Activated effector memory CD4-positive, alpha-beta T cell treated with anti-CD3 and anti-CD28 coated beads, Interleukin-2, amount 50 U/mL, for 16 hours (primary cell): ENCODE measurements at places on chromosomes 6 and 20.
A peak's percentile ranks its signal among the peaks of the same experiment; 100 is the strongest.

DNA sequence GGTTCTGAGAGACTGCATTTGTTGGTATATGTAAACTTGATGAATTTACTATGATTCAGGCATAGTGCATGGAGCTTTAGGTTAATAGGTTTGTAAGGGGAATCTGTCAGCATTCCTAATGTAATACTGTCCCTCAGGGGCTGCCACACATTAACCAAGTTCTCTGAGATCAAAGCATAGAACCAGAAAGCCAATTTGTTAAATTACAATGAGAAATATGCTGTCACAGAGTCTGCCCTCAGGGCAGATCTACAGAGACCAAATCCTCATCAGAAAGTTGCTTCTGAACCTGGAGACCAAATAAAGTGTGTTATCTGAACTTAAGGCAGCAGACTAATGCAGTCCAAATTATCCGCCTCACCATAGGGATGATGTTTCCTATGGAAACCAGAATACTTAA lies 250.8 kb upstream of the HTR1E start:
- DNase-seq: no peak

GRCh38 chr6:98835149-98836024 lies 1.0 kb downstream of the POU3F2 start:
- no peak for DNase-seq

GRCh38 chr20:63183422-63184146 lies 32.3 kb downstream of the YTHDF1 start:
- DNase-seq: peak; percentile 82

DNA sequence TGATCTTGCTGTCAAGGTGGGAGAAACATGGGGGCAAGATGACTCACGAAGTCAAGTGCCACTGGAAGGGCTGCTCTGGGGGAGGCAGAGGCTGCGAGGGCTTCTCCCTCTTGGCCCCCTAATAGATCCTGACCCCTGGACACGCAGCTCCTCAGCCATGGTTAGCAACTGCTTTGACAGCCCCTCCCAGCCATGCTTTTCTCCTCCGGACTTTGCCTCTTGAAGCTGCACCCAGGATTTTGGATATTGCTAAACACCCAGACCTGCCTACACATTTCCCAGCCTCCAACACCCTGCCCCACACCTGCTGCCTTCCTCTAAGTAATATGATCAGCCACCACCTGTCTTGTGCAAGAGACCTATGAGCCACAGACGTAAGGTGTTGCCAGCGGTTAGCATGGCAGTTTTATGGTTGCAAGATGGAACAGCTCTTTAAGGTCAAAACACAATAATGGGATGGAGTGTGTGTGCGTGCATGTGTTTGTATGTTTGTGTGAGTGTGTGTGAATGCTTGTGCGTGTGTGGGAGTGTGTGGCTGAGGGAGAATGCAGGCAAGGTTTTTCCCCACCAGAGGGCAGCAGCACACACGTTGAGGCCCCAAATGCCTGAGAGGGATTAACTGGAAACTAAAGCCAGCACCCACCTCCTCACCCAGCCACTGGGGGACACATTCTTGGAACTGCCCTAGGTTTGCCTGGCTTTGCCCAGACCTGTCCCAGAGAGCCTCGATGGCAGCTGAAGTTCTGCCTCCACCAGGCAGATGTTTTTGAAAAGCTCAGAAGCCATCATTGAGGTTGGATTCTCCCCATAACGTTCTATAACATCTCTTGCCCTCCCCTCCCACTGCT lies 2.5 kb downstream of the IP6K3 start:
- DNase-seq: peak; percentile 90

DNA sequence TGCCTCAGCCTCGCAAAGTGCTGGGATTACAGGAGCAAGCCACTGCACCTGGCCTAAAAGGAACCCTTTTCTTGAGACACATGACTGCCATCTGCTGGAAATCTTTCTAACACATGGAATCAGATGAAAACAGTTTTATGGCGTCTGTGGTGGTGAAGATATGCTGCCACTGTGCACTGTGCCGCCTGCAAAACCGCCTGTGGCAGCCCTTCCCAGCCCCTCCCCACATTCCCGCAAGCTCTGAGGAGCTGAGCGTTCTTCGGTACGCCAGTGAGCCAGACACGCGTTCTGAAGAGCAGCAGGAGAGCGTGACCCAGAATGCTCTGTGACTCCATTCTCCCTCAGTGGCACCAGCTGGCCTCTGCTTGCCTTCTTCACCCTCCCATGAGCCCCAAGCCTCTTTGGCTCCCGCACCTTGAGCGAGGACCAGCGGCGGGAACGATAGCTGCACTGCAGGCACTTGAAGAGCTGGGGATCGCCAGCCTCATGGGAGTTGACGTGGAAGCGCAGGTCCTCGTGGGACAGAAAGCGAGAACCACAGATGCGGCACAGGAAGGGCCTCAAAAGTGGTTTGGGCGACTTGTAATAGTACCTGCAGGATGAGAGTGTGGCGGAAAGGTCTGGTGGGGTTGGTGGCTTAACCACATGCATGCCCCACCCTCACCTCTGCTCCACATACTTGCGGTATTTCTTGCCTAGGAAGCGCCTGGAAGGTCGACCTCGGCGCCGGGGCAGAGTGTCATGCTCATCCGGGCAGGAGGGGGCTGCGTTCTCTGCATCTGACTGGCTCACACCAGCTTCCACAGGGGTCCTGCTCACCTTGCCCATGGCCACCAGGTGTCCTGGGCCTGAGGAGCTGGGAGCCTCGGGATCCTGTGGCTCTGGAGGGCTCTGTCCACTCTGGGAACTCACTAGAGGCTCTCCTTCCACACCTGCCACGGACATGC lies 8.7 kb downstream of the ZNF335 start:
- no peak for DNase-seq

- no peak for DNase-seq
Observed at GRCh38 chr6:170416303-170416702, 109.7 kb downstream of the FAM120B start.

DNA sequence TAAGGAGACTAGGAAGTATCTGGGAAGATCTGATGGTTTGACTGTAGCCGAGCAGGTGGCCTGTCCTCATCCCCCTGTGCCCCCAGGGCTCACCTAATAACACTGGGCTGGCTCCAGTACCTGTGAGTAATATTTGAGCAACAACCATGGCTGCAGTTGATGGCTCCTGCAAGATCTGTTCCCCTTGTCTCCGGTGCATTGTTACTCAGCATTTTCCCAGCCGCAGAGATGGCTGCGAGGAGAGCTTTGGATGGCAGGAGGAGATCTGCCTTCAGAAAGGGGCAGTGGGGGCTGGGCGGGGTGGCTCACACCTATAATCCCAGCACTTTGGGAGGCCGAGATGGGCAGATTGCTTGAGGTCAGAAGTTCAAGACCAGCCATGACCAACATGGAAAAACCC lies 39.3 kb downstream of the PTK7 start:
- DNase-seq: no peak

DNA sequence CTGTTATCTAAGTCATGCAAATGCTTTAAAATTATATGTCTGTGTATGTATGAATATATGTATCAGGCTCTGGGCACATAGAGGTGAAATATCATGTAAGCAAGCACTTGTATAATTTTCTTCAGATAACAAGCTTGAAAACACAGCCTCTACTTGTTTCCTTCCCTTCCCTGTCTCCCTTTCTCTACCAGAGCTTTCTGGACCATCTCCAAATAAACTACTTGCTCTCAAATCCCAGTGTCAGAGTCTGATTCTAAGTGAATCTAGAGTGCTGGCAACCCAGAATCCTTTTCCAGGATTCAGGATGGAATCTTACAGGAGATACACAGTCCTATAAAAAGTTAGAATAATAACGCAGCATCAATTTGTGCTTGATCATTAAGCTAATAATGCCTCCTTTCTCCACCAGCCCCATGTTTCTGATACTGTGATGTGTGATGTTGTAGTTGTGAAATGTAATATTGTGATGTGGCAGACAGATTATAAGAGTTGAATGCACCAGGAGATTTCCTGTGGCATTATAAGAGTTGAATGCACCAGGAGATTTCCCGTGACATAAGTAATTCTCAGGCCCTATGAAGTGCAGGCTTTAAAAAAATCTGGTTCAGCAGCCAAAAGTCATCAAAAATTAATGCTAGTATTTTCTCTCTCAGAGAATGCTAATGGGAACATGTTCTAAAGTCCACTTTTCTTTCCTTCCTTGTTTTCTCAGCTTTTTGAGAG lies 89.6 kb downstream of the PCSK2 start:
- DNase-seq: no peak

GRCh38 chr6:53313784-53314400 lies 34.9 kb downstream of the ELOVL5 start:
- no peak for DNase-seq

DNA sequence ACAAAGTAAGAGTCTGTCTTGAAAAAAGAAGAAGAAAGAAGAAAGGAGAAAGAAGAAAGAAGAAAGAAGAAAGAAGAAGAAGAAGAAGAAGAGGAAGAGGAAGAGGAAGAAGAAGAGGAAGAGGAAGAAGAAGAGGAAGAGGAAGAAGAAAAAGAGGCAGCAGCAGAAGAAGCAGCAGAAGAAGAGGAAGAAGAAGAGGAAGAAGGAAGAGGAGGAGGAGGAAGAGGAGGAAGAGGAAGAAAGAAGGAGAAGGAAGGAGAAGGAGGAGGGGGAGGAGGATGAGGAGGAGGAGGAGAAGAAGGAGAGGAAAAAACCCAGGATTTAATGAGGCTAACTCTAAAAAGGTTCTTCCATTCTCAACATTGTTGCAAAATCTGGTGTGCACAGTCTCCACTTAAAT lies 95.4 kb upstream of the PDE10A start:
- DNase-seq: no peak

DNA sequence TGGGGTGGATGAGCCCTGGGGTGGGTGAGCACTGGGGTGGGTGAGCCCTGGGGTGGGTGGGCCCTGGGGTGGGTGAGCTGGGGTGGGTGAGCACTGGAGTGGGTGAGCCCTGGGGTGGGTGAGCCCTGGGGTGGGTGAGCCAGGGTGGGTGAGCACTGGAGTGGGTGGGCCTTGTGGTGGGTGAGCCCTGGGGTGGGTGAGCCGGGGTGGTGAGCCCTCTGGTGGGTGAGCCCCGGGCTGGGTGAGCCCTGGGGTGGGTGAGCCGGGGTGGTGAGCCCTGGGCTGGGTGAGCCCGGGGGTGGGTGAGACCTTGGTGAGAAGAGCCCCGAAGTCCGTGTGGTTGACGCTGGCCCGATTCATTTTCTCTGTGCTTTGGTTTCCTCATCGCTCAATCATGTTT lies 18.6 kb downstream of the SMOC2 start:
- no peak for DNase-seq

- DNase-seq: no peak
Observed at GRCh38 chr20:37703035-37703845, 9.4 kb downstream of the CTNNBL1 start.

GRCh38 chr6:72816022-72816421 lies 194.2 kb downstream of the KCNQ5 start:
- no peak for DNase-seq

DNA sequence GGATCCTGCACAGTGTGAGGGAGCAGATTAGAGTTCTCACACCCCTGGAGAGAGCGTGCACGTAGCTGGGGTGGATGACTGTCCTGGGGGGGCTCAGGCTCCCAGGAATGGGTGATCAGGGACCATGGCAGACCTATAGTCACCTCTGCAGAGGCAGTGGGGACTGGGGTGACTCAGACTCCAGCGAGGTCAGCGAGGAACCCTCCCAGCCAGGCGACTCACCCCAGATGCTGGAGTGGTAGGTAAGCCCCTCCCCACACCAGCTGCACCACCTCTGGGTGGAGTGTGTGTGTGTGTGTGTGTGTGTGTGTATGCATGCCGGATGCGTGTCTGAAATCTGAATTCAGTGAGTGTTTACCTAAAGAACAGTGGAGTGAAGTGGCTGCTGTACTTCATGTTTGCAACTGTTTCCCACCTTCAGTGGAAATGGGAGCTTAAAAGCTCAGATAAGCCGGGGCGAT lies 17.4 kb upstream of the GTSF1L start:
- no peak for DNase-seq

DNA sequence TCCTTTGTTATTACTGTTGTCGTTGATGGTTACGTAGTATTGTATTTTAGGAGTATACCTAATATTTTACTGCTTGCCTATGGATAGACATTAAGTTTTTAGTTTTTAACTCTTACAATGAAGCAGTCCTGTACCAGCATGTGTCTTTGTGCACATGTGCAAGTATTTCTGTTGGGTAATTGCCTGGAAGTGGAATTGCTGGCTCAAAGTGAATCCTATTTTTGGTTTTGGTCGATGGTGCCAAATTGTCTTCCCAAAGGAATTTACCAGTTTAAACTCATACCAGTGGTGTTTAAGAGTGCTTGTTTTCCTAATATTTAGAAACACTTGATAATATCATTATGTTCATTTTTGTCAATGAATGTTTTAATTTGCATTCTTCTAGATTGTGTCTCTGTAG lies 75.5 kb downstream of the ANKS1A start:
- no peak for DNase-seq

DNA sequence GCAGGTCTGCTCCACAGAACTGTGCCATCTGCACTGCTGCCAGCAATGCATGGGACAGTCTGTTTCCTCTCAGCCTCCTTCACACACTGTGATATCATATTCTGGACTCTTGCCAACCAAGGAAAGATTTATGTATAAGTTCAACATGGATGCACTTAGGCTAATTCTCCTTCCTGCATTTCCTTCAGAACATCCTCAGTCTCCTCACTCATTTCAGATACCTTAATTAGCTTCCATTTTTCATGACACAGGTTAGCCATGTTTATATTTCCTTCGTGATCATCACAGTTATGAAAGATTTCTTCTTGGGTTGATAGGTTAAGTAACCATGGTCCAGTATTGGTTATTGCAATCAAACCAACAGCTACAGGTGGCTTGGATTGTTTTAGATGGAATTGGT lies 46.4 kb upstream of the DDR1 start:
- no peak for DNase-seq

- no peak for DNase-seq
Observed at GRCh38 chr6:143449082-143449713, 1.3 kb downstream of the ADAT2 start.

DNA sequence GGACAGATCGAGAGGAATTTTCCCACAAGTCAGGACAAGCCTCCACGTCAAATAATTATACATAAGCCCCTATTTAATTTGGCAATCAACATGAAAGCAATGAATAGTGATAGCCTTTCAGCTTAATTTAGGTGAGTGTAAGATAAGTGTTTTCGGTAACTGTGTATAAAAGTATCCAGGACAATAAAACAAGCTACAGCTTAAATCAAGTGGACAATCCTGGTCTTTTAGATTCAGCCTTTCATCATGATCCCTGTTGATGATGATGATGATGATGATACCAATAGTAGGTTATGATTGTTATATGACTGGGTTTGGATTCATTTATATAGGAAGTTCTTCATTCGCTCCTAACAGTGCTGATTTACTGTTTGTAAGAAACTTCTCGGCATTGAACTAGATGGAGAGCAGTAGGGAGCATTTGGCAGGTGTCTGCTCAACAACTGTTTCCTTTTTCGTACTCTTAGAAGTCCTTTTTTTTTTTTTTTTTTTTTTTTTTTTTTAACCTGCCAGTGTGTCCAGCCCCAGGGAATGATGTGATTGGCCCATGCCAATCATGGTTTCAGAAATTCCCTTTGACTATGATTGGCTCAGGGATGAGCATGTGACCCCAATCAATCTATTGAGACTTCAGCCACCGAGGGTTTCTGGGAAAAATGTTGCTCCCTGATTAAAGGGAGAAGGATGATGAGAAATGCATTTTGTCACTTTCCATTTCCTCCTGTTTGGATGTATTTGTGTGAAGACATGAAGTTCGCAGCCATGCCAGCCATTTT lies 11.3 kb upstream of the RNF182 start:
- no peak for DNase-seq

GRCh38 chr6:159466926-159467325 lies 226.1 kb downstream of the SOD2 start:
- DNase-seq: no peak
